ENCODE measurements at places on chromosomes 4 and X.

DNA sequence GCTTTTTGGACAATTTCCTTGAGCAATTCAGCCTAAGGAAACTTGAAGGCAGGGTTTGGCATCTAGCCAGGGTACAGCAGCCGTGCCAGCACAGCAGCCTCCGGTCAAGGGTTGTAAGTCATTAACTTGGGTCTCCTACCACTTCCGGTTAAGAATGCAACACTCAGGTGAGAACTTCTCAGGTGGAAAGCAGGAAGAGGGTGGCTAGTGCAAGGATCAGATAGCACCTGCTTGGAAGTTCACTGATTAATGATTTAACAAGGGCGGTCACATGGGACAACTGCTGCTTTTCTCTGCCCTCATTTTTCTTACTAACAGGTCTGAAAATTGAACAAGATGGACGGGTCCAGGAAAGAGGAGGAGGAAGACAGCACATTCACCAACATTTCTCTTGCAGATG is 30.1 kb upstream of the SCOC start:
- no peak for DNase-seq

GRCh38 chr4:1583051-1583785 is 100.9 kb downstream of the FAM53A start:
- DNase-seq: no peak

DNA sequence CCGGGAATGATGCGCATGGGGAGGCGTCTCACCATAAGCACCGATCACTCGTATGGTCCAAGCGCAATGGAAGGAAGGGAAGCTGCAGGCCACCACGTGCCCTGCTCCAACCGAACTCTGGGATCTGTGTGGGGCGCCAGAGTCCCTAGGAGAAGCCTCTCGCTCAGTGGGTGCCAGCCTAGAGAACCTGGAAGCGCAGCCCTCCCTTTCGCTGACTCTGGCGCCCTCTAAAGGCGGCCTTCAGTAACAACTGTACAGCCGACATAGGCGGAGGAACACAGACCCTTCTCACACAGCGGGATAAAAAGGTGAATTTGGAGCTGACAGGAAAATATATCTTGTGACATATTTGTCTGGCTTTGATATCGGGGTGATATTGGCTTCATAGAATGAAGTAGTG is 76.0 kb downstream of the INTS6L start:
- peak; percentile 11 for DNase-seq

- DNase-seq: peak; percentile 41
These were observed 66.0 kb upstream of the FAT1 start for GRCh38 chr4:186789651-186790050.

GRCh38 chrX:74179499-74179898 is 124.5 kb upstream of the ZCCHC13 start:
- no peak for DNase-seq
